NCI-H82 (cell line): ENCODE measurements at places on chromosomes 2 and 18.

DNA sequence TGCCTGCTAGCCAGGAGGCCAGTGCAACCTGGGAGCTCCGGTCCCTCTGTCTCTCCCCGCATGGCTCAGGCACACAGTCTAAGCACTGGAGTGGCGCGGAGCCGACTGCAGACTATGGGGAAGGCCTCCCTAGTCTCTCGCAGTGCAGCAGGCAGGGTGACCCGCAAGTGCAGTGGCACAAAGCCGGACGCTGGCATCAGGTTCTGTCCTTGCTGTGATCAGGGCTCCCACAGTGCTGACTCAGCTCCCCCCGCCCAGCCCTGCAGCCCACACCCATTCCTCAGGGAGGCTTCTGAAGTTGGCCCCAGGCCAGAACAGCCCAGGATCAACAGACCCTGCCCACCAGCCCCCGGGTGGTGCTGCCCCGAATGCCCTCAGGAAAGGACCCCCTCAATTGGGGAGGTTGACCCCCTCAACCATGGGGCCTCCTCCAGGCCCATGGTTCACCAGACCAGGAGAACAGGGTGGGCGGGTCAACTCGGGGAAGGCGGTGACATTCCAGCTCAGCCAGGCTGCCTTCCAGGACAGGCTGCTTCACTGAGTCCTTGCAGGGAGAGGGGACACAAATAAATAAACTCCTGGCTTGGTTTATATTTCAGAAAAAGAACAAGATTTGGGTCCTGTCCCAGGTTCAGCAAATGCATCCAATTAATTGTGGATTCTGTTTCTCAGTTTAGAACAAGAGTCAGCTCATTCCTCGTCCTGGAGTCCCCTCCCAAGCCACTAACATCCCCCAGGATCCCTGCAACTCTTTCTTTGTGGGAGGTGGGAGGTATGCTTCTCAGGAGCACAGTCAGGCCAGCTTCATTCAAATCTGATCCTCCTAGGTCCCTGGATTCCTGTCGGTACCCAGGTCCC, 12.2 kb downstream of the BIN1 start:
- peak; percentile 14 for DNase-seq

DNA sequence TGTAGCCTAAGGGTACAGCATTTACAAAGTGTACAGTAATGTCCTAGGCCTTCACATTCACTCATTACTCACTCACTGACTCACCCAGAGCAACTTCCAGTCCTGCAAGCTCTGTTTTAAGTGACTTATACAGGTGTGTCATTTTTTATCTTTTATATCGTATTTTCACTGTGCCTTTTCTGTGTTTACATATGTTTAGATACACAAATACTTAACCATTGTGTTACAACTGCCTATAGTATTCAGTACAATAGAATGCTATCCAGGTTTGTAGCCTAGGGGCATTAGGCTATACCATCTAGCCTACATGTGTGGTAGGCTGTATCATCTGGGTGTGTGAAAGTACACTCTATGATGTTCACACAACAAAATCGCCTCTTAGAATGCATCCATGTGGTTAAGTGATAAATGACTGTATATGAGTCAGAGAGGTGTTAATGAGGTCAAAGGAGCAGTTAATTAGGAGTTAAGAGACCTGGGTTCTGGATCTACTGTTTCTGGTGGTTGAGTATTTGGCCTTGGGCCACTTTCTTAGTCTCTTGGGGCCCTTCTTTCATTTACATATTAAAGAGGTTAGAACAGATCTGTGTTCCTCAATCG, 149.1 kb downstream of the GREB1L start:
- no peak for DNase-seq

- DNase-seq: no peak
Measured at GRCh38 chr2:134293719-134294537, 40.1 kb downstream of the MGAT5 start.

DNA sequence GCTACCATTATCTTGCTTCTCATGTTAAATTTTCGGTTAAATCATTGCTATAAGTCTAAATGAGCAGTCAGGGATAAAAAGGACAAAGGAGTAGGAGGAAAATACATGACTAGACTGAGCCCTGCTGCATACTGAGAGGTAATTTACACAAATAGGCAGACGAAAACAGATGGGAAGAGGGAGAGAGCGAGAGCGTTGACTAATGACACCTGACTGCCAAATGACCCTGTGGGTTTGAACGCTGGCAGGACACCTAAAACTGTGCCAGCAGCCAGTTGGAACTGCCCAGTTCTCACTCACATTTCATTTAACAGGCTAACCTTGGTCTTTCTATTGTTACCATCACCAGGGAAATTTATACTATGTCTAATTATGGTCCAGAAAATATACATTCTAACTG, 978.2 kb downstream of the CPS1 start:
- peak; percentile 55 for DNase-seq

- DNase-seq: no peak
Measured at GRCh38 chr2:134683561-134684112, 35.2 kb downstream of the TMEM163 start.

- no peak for DNase-seq
Measured at GRCh38 chr2:231699006-231699405, 9.3 kb upstream of the PTMA start.

DNA sequence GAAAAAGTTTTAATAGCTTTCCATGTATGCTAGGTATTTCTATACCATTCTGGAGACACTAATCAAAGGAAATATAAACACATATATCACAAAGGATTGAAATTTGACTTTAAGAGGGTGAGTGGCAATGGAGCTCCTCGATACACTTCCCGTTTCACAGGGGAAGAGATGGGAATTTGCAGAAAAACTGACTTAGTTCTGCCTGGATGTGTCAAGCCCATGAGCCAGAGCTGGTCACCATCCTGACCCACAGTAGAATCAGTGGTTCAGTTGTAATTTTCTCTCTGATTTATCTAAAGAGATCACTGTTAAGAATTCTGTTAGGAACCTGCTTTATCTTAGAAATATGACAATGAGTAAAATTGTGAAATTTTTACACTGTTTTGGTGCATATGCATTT, 34.2 kb downstream of the PLCL1 start:
- no peak for DNase-seq

- DNase-seq: no peak
Measured at GRCh38 chr18:24003903-24004640, 10.5 kb upstream of the TTC39C start.

- DNase-seq: no peak
Measured at GRCh38 chr2:222295368-222296062, 3.3 kb downstream of the PAX3 start.

- DNase-seq: no peak
Measured at GRCh38 chr18:9647496-9648323, 33.4 kb upstream of the PPP4R1 start.

GRCh38 chr18:62157843-62158242, 29.0 kb downstream of the PIGN start:
- DNase-seq: no peak
